T-helper 1 cell (primary cell): ENCODE measurements at places on chromosomes 12 and 14.

GRCh38 chr12:31965090-31965489 is 5.9 kb downstream of the RESF1 start:
- no peak for DNase-seq

GRCh38 chr14:78107166-78107565 is 63.0 kb upstream of the NRXN3 start:
- DNase-seq, result no peak

DNA sequence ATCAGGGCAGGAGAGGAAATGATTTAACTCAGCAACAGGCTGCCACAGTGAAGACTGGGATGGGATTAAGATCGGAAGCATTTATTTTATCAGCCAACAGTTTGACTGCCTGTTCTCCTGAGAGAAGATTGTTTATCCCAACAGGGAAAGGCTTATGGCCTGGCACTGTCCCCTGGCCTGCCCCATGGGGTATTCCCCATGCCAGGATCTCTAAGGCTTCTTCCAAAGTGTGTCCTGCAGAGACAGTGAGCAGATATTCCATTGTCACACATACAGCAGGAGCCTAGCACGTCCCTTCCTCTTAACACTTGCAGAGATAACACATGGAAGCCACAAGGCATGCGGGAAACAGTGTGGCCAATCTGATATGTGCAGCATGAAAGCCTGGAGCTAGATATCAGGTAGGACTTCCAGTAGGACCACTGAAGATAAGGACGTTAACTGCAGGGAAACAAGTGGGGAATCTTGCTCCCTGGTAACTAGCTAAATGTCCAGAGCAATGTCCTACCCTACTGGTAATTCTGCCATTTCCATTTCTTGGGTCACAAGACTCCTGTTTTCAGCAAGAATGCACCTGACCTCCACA is 48.2 kb downstream of the IQSEC3 start:
- DNase-seq, result no peak

GRCh38 chr12:100591979-100592378 is 18.5 kb downstream of the GAS2L3 start:
- DNase-seq, result no peak

GRCh38 chr14:74962493-74962892 is 7.1 kb upstream of the PGF start:
- DNase-seq, result no peak

DNA sequence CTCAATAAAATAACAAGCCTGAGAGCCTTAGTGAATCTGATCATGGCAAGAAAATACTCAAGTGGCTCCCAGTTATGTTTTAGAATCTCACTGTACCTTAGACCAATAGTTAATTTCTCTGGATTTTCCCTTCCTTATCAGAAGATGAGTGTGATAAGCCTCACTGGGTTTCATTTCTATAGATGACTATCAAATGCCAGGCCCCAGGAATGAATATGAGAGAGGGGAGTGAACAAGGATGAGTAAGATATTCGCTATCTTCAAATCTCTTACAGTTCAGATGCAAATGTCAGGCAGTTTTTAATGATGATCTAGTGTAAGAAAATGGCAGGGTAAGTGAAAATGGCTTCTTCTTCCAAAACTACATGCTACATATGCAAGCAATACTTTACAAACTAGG is 26.1 kb upstream of the OR10P1 start:
- DNase-seq, result no peak

DNA sequence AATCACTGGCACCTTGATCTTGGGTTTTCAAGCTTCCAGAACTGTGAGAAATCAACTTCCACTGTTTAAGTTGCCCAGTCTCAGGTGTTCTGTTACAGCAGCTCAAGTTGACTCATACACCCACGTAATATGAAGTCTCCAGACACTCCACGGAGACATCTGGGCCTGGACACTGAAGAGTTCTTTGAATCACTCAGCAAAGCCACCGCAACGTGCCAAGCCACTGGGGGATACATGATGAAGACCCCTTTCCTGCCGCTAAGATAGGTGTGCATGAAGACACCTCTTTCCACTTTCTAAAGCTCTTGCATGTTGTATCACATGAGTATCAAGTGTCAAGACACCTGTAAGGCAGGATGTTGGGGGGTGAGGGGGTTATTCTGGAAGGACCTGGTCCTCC is 311.7 kb upstream of the RTL1 start:
- no peak for DNase-seq

DNA sequence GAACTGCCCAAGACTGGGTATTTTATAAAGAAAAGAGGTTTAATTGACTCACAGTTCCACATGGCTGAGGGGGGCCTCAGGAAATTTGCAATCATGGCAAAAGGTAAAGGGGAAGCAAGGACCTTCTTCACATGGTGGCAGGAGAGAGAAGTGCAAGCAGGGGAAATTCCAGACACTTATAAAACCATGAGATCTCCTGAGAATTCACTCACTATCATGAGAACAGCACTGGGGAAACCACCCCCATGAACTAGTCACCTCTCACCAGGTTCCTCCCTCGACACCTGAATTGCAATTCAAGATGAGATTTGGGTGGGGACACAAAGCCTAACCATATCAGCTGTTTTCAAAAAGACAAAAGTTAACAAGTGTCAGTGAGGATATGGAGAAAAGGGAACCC is 112.6 kb downstream of the FOXA1 start:
- DNase-seq, result no peak

- DNase-seq, result no peak
These were observed 609.0 kb downstream of the KCNH5 start for GRCh38 chr14:62436261-62436660.

GRCh38 chr12:93763746-93764147 is 86.6 kb downstream of the CRADD start:
- no peak for DNase-seq
